ENCODE measurements at places on chromosomes 7 and 10. TPM values are rescaled to one million over a fixed set of nuclear protein-coding genes. Genes with fewer than 3 reads are reported as not detected.

Gene AMZ1
- 0.28 TPM for total RNA-seq

Gene SYT15B
- 0.57 TPM for total RNA-seq

Gene PNLIP
- total RNA-seq = not detected

Gene HTR5A
- not detected for total RNA-seq

Gene ZNF485
- 1.7 TPM for total RNA-seq

Gene RSPH10B
- 0.09 TPM for total RNA-seq

Gene WIPF3
- under 0.01 TPM for total RNA-seq

Gene CAMK2B
- 0.09 TPM for total RNA-seq

Gene ZNF212
- total RNA-seq = 2.1 TPM

Gene ABLIM1
- total RNA-seq = 3.1 TPM

Gene GALNT17
- not detected for total RNA-seq

Gene TDRD1
- total RNA-seq = 0.83 TPM

Gene LIPK
- total RNA-seq = not detected

Gene C10orf120
- total RNA-seq = not detected

Gene SPDYE1
- total RNA-seq = not detected

Gene TSPAN33
- total RNA-seq = 1.3 TPM

Gene TMEM236
- total RNA-seq = under 0.01 TPM

Gene FAM200A
- 5.5 TPM for total RNA-seq

Gene PFKFB3
- 42.4 TPM for total RNA-seq

Gene RSU1
- 35.3 TPM for total RNA-seq

Gene GRID2IP
- total RNA-seq = not detected

Gene PAX4
- total RNA-seq = not detected

Gene NRP1
- total RNA-seq = 125 TPM

Gene AKR1B15
- 0.43 TPM for total RNA-seq

Gene PDLIM1
- total RNA-seq = 23.5 TPM

Gene MLXIPL
- 0.37 TPM for total RNA-seq

Gene HABP2
- total RNA-seq = not detected

Gene FXYD4
- total RNA-seq = not detected

Gene EGFR
- total RNA-seq = 24.2 TPM

Gene ECHS1
- 70.7 TPM for total RNA-seq

Gene SMKR1
- total RNA-seq = 0.09 TPM

Gene MYH16
- total RNA-seq = not detected

Gene AKR1C2
- total RNA-seq = 13.5 TPM

Gene SFTPA2
- total RNA-seq = not detected

Gene AZGP1
- total RNA-seq = 0.09 TPM

Gene SEMA3E
- total RNA-seq = 2.0 TPM

Gene FAM221A
- 1.7 TPM for total RNA-seq

Gene SPRN
- 0.43 TPM for total RNA-seq

Gene TAS2R4
- total RNA-seq = 0.92 TPM

Gene NYAP1
- 0.14 TPM for total RNA-seq

Gene LDB3
- under 0.01 TPM for total RNA-seq

Gene GDF2
- not detected for total RNA-seq

Gene PPP1R17
- not detected for total RNA-seq

Gene LUC7L2
- 27.2 TPM for total RNA-seq

Gene CALCR
- total RNA-seq = not detected

Gene LLCFC1
- not detected for total RNA-seq

Gene ANKRD1
- 0.18 TPM for total RNA-seq

Gene GPR141
- total RNA-seq = 0.09 TPM

Measured in smooth muscle cell of bladder (primary cell).